Stimulated activated CD4-positive, alpha-beta T cell treated with anti-CD3 and anti-CD28 coated beads, Interleukin-4, amount 100 ng/mL, for 4 hours (primary cell): ENCODE measurements at places on chromosomes 16 and 17.
A peak's percentile ranks its signal among the peaks of the same experiment; 100 is the strongest.

DNA sequence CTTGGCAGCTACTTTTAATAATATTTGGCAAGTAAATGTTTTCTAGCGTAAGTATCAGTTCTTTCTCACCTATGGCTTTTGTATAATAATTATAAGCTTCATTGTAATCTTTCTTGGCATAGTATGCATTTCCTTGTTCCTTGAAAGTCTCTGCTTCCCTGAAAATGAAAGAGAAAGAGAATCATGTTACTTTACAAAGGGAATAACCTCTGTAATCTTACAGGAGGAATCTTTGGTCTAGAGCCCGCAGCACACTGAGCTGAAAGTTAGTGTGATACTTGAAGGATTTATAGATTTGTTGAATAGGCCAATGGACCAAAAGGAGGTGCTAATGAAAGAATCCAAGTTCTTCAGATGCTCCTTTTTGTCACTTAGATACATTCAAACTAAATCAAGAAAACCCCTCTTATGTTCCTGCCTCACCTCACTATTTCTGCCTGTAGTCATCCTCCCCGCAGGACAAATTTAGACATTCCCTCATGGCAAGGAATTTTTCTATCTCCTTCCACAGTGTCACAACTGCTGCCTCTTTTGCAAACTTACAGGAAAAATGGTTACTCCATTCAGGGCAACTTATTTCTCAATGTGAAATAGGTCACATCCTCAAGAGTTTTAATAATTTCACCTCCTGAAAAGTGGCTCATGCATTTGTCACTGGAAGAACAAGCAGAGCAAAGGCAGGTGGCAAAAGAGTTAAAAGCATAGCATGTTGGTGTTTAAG, 16.7 kb downstream of the DNAJC7 start:
- no peak for DNase-seq

DNA sequence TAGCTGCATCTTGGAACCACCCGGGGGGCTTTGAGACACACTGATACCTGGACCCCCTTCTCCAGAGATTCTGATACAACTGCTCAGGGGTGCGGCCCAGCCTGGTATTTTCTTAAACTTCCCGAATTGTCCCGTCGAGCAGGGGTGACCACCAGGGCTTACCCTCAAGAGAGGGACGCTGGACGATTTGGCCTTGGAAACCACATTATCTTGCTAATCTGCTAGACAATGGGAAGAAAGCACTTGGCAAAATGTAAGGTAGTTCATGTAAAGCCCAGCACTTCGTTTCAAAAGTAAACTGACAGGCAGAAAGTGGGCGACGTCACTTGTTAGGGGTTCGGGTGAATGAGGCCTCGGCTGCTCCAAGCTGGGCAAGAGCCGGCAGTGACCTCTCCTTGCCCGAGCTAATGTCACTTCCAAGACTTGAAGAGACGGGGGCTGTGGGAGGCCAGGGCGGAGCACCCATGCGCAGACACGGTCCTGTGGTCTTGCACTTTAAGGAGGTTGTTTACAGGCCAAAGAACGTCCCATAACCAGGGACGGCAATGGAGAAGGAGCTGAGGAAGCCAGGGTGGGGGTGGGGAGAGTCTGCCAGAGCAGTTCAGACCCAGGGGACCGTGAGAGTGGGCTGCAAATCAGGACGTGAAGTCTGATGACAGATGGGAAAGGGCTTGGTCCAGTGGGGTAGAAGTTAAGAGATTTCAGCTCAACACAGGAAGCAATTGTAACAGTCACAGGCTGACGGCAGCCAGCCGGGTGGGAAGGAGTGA, 152.7 kb upstream of the GSE1 start:
- DNase-seq, result no peak

GRCh38 chr16:72073560-72074230, 10.7 kb downstream of the HPR start:
- DNase-seq, result no peak

DNA sequence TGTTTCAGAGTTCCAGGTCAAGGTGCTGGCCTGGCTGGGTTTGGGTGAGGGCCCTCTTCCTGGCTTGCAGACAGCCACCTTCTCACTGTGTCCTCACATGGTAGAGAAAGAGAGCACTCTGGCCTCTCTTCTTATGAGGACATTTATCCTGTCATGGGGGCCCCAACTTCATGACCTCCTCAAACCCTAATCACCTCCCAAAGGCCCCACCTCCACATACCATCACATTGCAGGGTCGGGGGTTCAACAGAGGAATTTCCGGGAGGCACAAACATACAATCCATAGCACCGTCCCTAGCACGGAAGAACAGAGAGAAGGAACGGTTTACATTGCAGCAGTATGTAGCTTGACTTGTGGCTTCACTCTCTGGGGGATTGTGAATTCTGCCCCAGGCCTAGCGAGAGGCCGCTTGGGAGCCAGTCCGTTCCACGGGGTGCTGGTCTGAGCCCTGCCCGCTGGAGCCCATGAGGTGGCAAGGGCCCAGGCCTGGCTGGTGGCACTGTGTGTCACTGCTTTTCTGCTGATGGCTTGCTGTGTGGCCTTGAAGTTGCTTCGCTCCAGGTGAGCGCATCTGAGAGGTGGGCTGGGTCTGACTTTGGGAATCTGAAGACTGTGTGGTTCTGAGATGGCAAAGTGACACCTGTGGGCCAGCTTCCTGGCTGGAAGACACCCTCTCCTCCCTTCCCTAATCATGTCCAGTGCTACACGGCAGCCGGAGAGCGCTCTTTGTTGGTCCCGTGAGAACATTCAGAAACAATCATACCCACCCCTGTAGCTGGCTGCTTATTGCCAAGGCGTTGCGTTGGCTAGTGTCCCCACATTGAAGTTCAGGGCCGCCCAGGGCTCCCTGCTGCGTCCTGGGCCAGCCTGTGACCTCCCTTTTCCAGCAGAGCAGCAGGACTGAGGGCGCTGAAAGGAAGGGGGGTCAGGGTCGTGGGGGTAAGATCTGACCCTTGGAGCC, 98.3 kb downstream of the CMIP start:
- no peak for DNase-seq

GRCh38 chr17:28177351-28177750, 134.9 kb downstream of the NLK start:
- DNase-seq, result no peak

GRCh38 chr17:34675143-34675542, 95.8 kb downstream of the TMEM132E start:
- DNase-seq, result no peak

GRCh38 chr16:53501216-53501859, 1.7 kb downstream of the AKTIP start:
- DNase-seq, result no peak

- DNase-seq, result no peak
Measured at GRCh38 chr16:11100239-11100750, 155.7 kb downstream of the SOCS1 start.

GRCh38 chr17:385178-385835, 32.7 kb upstream of the RPH3AL start:
- no peak for DNase-seq

GRCh38 chr16:23832882-23833281, 2.9 kb upstream of the PRKCB start:
- no peak for DNase-seq

GRCh38 chr16:48810803-48811453, 200.9 kb upstream of the N4BP1 start:
- no peak for DNase-seq

DNA sequence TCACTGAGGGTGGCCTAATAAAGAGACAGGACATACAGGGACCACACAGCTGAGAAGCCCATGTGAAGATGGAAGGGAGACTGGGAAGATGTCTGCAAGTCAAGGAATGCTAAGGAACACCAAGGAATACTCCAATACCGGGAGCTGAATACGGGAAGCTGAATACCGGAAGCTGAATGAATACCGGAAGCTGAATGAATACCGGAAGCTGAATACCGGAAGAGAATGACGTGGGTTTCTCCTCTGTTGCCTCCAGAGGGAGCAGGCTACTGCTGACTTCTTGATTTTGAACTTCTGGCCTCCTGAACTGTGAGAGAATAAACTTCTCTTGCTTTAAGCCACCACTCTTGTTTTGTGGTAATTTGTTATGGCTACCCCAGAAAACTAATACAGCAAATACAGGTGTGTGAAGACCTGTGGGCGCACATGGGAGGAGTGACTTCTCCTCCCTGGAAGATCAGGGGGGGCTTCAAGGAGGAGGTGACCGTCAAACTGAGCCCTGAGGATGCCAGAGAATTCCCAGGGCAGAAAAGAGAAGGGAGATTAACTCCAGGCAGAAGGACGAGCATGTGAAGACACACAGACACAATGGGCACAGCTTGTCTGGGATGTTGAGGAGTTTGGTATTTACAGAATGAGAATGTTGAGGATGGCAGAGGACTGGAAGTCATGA, 259.9 kb downstream of the IRF8 start:
- DNase-seq, result no peak

DNA sequence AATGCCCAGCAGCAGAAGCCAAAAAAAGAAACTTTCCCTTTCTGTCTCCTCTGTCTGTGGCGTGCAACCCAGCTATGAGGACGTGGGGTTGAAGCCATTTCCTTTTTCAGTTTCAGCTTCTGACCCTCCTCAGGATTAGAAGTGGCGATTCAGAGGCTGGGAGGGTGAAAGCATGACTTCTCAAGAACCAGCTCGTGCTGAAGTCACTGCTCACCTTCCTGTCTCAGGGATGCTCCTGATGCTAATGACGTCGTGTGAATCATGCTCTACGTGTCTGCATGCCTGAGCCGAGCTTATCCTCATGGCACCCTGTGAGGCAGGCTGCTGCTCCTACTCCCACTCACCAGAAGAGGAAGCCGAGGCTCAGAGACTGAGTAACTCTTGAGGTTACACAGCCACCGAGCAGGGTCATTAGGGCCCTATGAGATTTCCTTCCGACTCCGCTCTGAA, 5.7 kb upstream of the LPO start:
- DNase-seq, result no peak

- DNase-seq, result no peak
Measured at GRCh38 chr17:48420823-48421222, 9.2 kb downstream of the SKAP1 start.

DNA sequence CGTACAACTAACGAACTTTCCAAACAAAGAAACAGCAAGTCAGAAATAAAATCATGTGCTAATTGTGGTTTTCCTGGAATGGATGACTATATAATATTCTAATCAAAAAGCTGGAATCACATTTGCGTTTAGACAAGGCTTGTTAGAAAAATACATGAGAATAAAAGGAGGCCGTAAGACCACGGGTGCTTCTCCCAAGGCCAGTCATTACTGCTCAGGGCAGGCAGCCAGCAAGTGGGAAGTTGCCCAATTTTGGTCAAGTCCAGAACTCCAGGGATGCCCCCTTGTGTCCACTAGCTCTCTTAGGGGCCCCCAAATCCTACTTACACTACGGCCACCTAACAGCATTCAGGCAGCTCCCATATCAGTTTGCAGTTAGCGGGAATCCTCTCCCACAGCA, 25.9 kb upstream of the LYRM9 start:
- DNase-seq, result no peak

- DNase-seq, result no peak
Measured at GRCh38 chr17:77864234-77865111, 94.0 kb upstream of the TNRC6C start.

DNA sequence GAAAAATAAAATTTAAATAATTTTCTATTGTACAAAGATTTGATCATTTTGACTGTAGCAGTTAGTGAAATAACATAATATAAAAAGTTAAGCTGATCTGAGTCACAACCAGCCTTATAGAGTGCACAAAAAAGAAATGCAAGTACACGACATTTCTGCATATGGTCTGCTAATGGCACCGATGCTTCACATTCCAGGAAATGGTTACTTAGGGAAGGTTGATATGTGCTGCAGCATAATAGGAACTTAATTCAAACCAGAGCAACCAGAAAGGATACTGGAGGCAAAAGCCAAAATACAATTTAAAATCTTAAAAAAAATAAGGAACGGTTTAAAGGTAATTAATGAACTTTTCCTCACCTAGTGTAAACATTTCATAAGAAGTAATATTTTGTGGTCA, 10.0 kb upstream of the CFDP1 start:
- DNase-seq, result no peak

DNA sequence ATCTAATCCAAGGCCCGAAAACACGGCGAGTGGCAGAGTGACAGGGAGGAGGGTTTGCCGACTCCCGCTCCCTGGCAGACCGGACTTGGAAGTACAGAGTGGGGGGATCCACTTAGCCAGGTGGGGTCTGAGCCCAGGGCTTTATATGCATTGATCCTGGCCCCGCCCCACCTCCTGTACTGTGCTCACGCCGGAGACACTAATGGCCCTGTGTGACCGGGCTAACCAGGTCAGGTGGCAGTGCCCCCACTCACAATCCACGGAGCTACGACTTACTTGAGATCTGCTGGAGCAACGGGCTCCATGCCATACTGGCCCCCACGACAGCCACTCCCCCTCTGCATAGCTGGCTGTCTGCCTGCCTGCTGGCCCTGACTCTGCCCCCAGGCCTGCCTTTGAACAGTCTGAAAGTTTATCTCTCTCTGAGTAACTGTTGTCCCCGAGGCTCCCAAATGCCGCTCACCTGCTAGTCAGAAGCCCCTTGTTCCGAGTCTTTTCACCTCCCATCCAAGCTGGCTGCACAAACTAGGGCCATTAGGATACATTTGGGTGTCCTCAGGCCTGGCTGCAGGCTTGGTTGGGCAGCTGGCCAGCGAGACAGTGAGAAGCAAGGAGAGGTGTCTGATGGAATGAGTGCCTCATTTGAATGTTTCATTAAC, 28.0 kb downstream of the CACNA1G start:
- DNase-seq, result no peak

GRCh38 chr17:40075201-40075941, 12.6 kb downstream of the THRA start:
- peak; percentile 63 for DNase-seq

DNA sequence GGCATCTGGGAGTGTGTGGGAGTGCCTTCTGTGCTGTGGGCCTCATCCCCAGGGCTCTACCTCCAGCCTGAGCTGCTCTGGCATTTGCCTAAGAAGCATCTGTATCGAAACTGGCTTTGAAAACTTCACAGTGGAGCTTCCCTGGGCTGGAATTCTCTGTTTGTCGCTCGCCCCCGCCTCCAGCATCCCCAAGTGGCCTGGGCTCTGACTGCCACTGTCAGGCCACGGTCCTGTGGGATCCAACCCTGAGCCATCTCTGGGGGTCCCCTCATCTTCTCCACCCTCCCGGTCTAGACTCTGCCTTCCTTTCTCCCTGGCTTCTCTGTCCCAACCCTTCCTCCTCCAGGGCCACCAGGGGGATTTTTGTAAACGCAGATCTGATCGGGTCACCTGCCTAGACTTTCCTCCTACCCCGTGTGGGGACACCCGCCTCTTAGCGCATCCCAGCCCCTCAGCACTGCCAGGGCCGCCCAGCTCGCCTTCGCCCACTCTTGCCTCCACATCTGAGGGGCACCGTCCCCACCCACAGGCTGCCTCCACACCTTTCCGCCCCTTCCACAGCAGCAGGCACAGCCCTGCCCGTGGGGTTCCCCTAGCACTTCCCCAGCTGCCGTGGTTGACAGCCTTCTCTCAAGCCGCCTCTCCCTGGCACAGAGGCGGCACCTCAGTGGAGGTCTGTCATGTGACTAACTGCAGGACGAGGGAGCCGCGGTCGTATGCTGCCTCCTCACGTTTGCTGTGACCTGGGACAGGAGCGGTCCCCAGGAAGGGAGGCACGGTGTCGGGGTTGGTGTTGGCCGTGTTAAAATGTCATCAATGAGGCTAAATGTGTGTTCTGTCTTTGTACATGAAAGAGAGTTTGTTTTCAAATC, 12.0 kb downstream of the TBC1D24 start:
- DNase-seq, result peak; percentile 89

GRCh38 chr16:57984443-57985203, 13.7 kb upstream of the CNGB1 start:
- peak; percentile 95 for DNase-seq
